A549 treated with ZK216348 at 1 μM for 4 hours (cell line): ENCODE measurements at places on chromosomes 2 and 18. TPM values are rescaled to one million over a fixed set of nuclear protein-coding genes. Genes with fewer than 3 reads are reported as not detected.

Gene SLC35F6
- 30.8 to 39.4 TPM (median 38.7 TPM) in 5 replicates for total RNA-seq

Gene LIMS4
- total RNA-seq: 0.33 to 1.4 TPM (median 0.62 TPM) in 5 replicates

Gene CTNNA2
- 0.15 to 0.27 TPM (median 0.21 TPM) in 5 replicates for total RNA-seq

Gene MAP3K19
- not detected in 5 replicates for total RNA-seq

Gene GNAL
- total RNA-seq: 5.3 to 7.7 TPM (median 5.4 TPM) in 5 replicates

Gene HOXD13
- 0.07 to 0.27 TPM (median 0.23 TPM) in 5 replicates for total RNA-seq
